Breast epithelium (tissue), 4 donors: ENCODE measurements at places on chromosomes 16 and 17. TPM values are rescaled to one million over a fixed set of nuclear protein-coding genes. Genes with fewer than 3 reads are reported as not detected.
A peak's percentile ranks its signal among the peaks of the same experiment; 100 is the strongest.

DNA sequence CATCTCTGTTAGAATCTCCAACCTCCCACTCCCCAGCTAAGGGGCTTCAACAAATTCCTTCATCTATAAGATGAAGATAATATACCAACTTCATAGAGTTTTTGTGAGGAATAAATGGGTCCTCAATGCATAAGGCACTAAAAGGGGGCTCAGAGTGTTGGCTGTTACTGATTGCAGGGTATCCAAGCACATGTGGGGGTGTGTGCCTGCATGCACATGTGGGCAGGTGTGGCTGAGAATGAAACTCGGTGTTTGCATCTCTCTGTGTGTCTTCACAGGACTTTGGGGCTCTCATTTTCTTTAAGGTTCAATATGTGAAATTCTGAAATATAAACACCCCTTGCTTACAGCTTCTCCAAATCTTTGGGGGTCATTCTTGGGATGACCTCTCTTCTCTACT, 4.1 kb upstream of the PPP1R9B start:
- no peaks in the 10 kb centered on the region for H3K27me3 ChIP-seq
- H3K27ac ChIP-seq, result peak overlapping the region; percentile 94

The PYCARD gene
- 32.9 TPM for total RNA-seq

The SECTM1 gene
- total RNA-seq, result 11.5 TPM

- H3K4me3 ChIP-seq, result peak within 1 kb of the TSS; percentile 78
- no peaks in the 10 kb centered on the region for H3K27me3 ChIP-seq
- H3K4me1 ChIP-seq, result peaks cover 63% of the 10 kb centered on the region
- no peaks in the 10 kb centered on the region for H3K36me3 ChIP-seq
- H3K27ac ChIP-seq, result peak within 1 kb of the TSS; percentile 97
- DNase-seq, result peak; percentile 73
Observed at GRCh38 chr16:4371357-4372000, at the start of gene VASN. TSS of gene VASN (plus strand) at chr16:4371848. CDS start at chr16:4380878, 9,030 bp downstream.

- H3K4me3 ChIP-seq, result no peak overlapping the region
- no peaks in the 10 kb centered on the region for H3K4me1 ChIP-seq
- no peaks in the 10 kb centered on the region for H3K36me3 ChIP-seq
- H3K27me3 ChIP-seq, result no peaks in the 10 kb centered on the region
- H3K27ac ChIP-seq, result no peak overlapping the region
Observed at GRCh38 chr16:5665834-5666233, 568.2 kb upstream of the EEF2KMT start.

DNA sequence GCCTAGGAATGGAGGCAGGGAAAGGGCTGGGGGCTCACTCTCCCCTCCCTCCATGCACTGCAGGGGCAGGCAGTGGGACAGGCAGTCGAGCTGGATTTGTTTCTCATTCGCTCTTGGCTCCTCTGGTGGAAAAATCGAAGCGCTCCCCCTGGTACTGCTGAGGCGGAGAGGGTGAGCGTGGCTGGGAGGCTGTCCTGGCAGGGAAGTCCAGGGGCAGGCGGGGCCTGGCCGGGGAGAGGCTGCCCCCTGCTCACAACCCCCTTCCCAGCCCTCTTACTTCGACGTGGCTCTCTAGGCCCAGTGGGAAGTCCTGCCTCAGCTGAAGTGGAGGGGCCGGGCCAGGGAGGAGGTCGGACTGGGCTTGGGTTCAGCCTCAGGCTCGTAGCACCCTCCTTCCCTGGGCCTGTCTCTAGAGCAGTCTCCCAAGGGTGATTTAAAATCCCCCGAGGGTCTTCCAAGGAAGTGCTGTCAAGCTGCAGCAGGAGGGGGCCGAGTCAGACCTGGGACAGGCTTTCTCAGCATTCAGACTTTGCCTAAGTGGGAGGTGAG, 16.5 kb upstream of the TMEM92 start:
- DNase-seq, result no peak
- H3K36me3 ChIP-seq, result no peaks in the 10 kb centered on the region
- H3K27ac ChIP-seq, result peak overlapping the region; percentile 62
- H3K27me3 ChIP-seq, result no peaks in the 10 kb centered on the region
- H3K4me3 ChIP-seq, result no peak overlapping the region
- H3K4me1 ChIP-seq, result no peaks in the 10 kb centered on the region

GRCh38 chr16:87538160-87538559, 45.3 kb upstream of the ZCCHC14 start:
- no peak overlapping the region for H3K27ac ChIP-seq
- peaks cover 20% of the 10 kb centered on the region for H3K27me3 ChIP-seq
- no peak overlapping the region for H3K4me3 ChIP-seq
- no peaks in the 10 kb centered on the region for H3K36me3 ChIP-seq
- no peak for DNase-seq

The TEKT5 gene
- total RNA-seq, result not detected

GRCh38 chr16:81446907-81447268, 2.3 kb downstream of the CMIP start:
- H3K27me3 ChIP-seq, result no peaks in the 10 kb centered on the region
- no peak for DNase-seq
- H3K4me1 ChIP-seq, result no peaks in the 10 kb centered on the region
- H3K27ac ChIP-seq, result peak overlapping the region; percentile 87

DNA sequence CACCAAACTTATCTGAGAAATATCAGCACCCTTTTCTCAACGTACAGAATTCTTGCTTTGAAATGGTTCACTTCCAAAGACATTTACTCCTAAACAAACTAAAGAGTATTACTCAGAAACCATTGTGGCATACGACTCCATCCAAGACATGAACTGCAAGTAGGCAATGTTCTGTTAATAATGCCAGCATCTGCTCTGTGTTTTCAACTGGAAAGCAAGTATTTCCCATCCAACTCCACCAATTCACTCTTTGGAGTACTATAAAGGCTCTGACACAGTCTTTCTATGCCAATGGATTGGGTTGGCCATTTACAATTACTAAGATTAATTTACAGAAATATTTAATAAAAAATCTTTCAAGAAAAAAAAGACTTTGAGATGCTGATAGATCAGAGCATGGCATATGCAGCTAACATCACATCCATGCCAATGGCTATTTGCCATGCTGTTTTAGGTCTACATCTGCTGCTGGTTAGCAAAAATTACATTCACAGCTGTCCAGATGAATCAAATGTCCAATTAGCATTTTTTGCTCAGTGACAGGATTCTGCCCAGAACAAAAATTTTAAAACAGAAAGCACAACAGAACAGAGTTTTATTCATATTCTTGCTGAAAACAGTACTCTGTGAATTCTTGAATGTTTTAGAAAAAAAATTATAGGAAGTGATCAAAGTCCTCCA, 65.9 kb upstream of the HLF start:
- H3K27ac ChIP-seq, result no peak overlapping the region
- H3K4me1 ChIP-seq, result no peaks in the 10 kb centered on the region
- H3K36me3 ChIP-seq, result no peaks in the 10 kb centered on the region
- H3K4me3 ChIP-seq, result no peak overlapping the region
- DNase-seq, result no peak
- H3K27me3 ChIP-seq, result no peaks in the 10 kb centered on the region

The COPRS gene
- total RNA-seq, result 98.0 TPM

DNA sequence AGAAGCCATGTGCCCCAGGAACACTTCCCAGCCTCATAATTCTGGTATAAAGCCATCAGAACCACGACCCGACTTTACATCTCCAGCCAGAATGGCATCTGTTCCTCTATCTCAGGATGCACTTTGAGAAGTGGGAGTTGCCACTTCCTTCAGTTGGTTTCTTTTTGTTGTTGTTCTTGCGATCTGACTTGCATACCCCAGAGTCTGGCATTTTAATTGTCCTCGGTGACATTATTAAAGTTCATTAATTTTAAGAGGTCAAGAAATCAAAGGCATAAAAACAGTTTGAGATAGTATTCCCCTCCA, 13.5 kb downstream of the MARCHF10 start:
- no peaks in the 10 kb centered on the region for H3K27me3 ChIP-seq
- no peaks in the 10 kb centered on the region for H3K4me1 ChIP-seq

DNA sequence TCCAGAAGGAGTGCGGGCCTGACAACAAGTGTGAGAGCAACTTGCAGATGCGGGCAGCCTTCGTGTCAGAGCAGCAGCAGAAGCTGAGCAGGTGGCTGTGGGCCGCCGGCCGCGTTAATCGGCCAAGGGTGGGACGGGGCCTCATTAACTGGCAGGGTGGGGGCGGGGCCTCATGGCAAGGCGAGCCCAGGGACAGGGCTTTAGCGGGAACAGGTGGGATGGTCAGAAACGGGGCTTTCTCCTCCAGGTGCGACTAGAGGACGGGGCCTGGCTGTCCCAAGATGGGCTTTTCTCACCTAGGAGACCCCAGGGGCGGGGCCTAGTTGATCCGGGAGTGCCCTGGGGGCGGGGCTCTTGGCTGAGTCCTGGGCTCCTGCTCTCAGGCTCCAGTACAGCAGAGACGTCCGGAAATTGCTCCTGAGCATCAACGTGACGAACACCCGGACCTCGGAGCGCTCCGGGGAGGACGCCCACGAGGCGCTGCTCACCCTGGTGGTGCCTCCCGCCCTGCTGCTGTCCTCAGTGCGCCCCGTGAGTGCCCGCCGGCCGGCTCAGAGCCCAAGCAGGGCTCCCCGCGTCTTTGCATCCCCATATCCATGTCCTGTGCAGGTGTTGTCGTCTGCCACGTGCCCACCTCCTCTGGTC, 18.4 kb upstream of the PDK2 start:
- no peak for DNase-seq
- no peaks in the 10 kb centered on the region for H3K27me3 ChIP-seq
- H3K4me3 ChIP-seq, result no peak overlapping the region
- no peaks in the 10 kb centered on the region for H3K4me1 ChIP-seq
- peaks cover 2% of the 10 kb centered on the region for H3K36me3 ChIP-seq

The SLC4A1 gene
- total RNA-seq, result 0.33 TPM

The DOC2A gene
- total RNA-seq, result 2.3 TPM

The ICAM2 gene
- 26.1 TPM for total RNA-seq

DNA sequence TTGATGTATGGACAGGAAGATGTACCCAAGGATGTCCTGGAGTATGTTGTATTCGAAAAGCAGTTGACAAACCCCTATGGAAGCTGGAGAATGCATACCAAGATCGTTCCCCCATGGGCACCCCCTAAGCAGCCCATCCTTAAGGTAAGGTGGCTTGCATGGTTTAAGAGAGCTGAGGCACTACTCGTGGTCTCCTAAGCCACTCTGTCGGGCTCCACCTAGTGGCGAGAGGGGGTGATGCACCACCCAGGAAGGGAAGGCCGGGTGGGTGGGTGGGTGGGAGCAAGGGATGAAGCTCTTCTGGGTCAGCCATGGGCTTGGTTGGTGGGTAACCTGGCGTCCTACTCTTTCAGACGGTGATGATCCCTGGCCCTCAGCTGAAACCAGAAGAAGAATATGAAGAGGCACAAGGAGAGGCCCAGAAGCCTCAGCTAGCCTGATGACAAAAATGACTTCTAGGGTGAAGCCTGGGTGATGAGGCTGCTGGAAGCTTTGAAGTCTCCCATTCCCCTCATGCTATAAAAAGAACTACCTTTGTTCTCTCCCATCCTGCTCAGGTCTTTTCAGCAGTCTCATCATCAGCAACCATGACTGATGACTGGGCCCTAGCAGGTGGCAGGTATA, 21.5 kb downstream of the GPR179 start:
- no peaks in the 10 kb centered on the region for H3K36me3 ChIP-seq
- H3K27me3 ChIP-seq, result no peaks in the 10 kb centered on the region
- H3K4me3 ChIP-seq, result no peak overlapping the region
- no peak for DNase-seq
- peaks cover 6% of the 10 kb centered on the region for H3K4me1 ChIP-seq

The SRL gene
- 0.44 TPM for total RNA-seq

- H3K36me3 ChIP-seq, result no peaks in the 10 kb centered on the region
- peaks cover 20% of the 10 kb centered on the region for H3K4me1 ChIP-seq
- peak within 1 kb of the TSS; percentile 73 for H3K27ac ChIP-seq
Observed at GRCh38 chr17:76501018-76501826, at the start of gene RHBDF2. TSS of gene RHBDF2 (minus strand) at chr17:76501423. CDS start at chr17:76481524, 19,899 bp downstream.

The FAAP100 gene
- 20.6 TPM for total RNA-seq

The SLFN14 gene
- total RNA-seq, result not detected

The CACNA1G gene
- 2.3 TPM for total RNA-seq

- peak; percentile 59 for DNase-seq
- H3K27me3 ChIP-seq, result no peaks in the 10 kb centered on the region
- no peak overlapping the region for H3K4me3 ChIP-seq
- no peak overlapping the region for H3K27ac ChIP-seq
- H3K4me1 ChIP-seq, result no peaks in the 10 kb centered on the region
- H3K36me3 ChIP-seq, result no peaks in the 10 kb centered on the region
Observed at GRCh38 chr17:43338886-43339516, 59.8 kb upstream of the ARL4D start.

The NEUROD2 gene
- total RNA-seq, result not detected

- H3K27ac ChIP-seq, result no peak overlapping the region
- H3K4me1 ChIP-seq, result no peaks in the 10 kb centered on the region
- no peaks in the 10 kb centered on the region for H3K36me3 ChIP-seq
- H3K4me3 ChIP-seq, result no peak overlapping the region
Observed at GRCh38 chr16:35559911-35560636, 2100.7 kb downstream of the TP53TG3F start.

The CEP112 gene
- total RNA-seq, result 18.0 TPM

DNA sequence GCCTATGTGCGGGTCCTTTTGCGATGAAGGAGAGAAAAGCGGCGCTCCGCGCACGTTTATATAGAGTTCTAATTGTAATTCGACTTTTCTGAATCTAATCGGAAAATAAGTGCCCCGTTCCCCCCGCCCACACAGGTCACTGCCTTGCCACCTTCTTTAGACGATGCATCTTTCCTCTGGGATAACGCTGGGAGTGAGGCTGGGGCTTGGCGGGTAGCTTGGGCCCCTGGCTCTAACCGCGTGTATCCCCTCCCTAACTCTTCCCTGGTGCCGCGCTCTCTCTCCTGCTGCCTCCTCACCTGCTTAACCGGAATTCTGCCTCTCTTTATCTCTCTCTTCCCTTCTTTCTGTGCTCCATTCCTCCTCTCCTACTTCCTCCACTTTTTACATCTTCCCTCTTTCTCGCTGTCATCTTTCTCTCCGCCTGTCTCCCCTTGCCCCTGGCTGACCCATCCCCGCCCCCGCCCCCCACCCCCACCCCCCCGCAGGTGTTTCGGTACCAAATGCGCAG, 2.6 kb downstream of the LHX1 start:
- DNase-seq, result no peak
- H3K36me3 ChIP-seq, result no peaks in the 10 kb centered on the region
- H3K4me1 ChIP-seq, result peaks cover 15% of the 10 kb centered on the region
- peaks cover 40% of the 10 kb centered on the region for H3K27me3 ChIP-seq
- H3K27ac ChIP-seq, result no peak overlapping the region

The CCL7 gene
- total RNA-seq, result not detected

The MYH13 gene
- not detected for total RNA-seq

GRCh38 chr17:4808378-4808767, 1.4 kb downstream of the PLD2 start:
- H3K27ac ChIP-seq, result peak overlapping the region; percentile 72
- H3K4me1 ChIP-seq, result peaks cover 9% of the 10 kb centered on the region
- H3K27me3 ChIP-seq, result no peaks in the 10 kb centered on the region
- no peak overlapping the region for H3K4me3 ChIP-seq
- H3K36me3 ChIP-seq, result no peaks in the 10 kb centered on the region

The HS3ST3B1 gene
- total RNA-seq, result 0.96 TPM
